Activated CD8-positive, alpha-beta memory T cell treated with anti-CD3 and anti-CD28 coated beads for 48 hours (primary cell): ENCODE measurements at places on chromosomes 13 and 19.
A peak's percentile ranks its signal among the peaks of the same experiment; 100 is the strongest.

GRCh38 chr19:44657211-44657921 is 13.7 kb downstream of the PVR start:
- peak; percentile 48 for DNase-seq

- DNase-seq: no peak
These were observed 690.9 kb downstream of the SLITRK6 start for GRCh38 chr13:85108356-85108755.

GRCh38 chr13:26179344-26179743 is 42.8 kb downstream of the RNF6 start:
- DNase-seq: no peak

- no peak for DNase-seq
These were observed 308.3 kb downstream of the TBC1D4 start for GRCh38 chr13:75173457-75174356.
